ENCODE measurements at places on chromosomes 7 and 10. TPM values are rescaled to one million over a fixed set of nuclear protein-coding genes. Genes with fewer than 3 reads are reported as not detected.

TRPV5 gene
- polyA plus RNA-seq: not detected

DNA sequence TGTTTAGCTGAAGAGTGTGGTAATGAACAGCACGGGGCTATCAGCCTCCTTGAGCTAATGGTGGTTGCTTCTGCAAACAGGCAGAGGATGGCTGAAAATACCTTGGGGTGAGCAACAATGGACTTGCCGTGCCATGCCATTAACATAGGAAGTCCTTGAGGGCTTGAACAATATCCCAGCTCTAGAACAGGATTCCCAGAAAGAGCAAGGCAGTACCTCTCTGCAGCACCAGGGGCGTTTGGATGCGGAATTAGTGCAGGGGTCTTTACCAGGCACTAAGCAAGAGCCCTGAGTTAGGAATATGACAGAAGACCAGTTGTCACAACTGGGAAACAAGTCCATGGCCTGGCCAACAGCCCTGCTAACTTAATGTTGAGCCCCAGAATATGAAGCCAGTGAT lies 143.2 kb upstream of the COBL start:
- no peak for DNase-seq

ZDHHC6 gene
- 43.2 TPM for polyA plus RNA-seq

FAM131B gene
- 0.20 TPM for polyA plus RNA-seq

GRCh38 chr7:33981226-33981625 lies 75.9 kb downstream of the BMPER start:
- no peak for DNase-seq

AP3M1 gene
- polyA plus RNA-seq: 6.1 TPM

GRCh38 chr7:141641876-141642275 lies 60.1 kb downstream of the DENND11 start:
- no peak for DNase-seq

DNA sequence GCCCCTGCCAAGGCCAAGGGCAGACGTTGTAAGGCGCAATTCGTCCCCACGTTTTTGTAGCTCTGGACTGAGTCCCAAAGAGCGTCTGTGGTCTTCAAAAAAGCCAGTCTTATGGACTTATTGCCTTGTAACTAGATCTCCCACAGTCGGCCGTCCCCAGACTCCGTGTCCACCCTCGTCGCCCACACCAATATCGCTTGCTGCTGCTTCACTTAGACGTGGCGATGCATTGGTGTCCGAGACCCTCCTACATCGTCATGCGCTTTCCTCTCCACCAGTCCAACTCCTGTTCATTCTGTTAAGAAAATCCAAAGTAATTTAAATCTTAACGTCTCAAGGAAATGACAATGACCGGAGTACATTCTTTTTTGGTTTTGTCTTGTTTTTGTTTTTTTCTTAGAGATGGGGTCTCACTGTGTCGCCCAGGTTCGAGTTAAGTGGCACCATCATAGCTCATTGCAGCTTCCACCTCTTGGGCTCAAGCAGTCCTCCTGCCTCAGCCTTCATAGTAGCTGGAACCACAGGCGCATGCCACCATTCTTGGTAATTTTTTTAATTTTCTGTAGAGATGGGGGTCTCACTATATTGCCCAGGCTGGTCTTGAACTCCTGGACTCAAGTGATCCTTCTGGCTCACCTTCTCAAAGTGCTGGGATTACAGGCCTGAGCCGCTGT lies 851 bp downstream of the KIFBP start:
- DNase-seq: no peak

DNA sequence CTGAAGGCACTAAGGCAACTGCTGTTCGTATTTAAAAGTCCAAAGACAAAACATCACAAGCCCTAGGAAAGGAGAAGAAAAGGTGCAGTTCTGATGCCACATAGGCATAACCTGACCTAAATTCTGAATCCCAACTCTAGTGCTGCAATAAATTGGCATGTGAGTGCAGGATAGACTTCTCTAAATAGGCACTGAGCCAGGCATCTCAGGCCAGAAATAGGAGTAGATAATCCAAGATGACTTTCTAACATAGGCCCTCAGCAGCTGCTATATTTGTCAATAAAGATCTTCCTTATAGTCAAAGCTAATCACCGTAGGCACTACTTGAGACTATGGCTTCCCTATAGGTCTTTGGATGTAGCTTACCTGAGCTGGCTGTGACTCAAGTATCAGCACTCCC lies 1163.8 kb downstream of the SORCS1 start:
- DNase-seq: no peak

SMC3 gene
- polyA plus RNA-seq: 10.0 TPM

IL2RA gene
- 1.3 TPM for polyA plus RNA-seq

KIF11 gene
- 0.64 TPM for polyA plus RNA-seq

DNA sequence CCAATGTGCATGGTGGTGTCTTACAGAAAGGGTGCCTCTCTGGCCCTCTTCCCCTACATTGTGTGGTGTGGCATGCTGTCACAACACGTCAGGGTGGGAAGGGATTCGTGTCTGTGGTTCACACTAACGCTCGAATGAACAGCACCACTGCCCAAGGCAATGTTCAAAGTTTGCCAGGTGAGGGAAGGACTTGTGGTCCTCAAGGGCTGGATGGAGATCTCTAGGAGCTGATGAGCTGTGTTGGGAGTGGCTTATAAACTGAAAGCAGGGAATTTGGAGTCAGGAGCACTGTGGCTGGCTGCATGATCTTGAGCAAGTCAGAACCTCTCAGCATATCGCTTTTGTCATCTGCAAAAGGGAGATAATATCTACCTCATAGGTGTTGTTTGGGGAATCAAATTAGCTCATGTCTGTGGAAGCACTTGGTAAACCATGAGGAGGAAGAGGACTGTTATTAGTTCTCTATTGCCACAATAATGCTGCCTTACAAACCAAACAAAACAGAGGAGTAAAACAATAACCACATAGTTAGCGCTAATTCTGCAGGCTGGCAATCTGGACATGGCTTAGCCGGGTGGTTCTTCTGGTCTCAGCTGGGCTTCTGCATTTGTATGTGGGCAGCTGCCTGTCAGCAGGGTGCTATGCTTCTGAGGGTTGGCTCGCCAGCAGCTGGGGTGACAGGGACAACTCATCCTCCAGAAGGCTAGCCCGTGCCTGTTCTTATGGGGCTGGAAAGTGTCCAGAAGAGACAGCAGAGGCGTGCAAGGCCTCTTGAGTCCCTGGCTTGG lies 22.9 kb upstream of the C10orf105 start:
- no peak for DNase-seq

GRCh38 chr7:69735582-69735981 lies 137.3 kb downstream of the AUTS2 start:
- DNase-seq: no peak

GRCh38 chr7:79854621-79855020 lies 280.0 kb upstream of the GNAI1 start:
- no peak for DNase-seq

RBP3 gene
- not detected for polyA plus RNA-seq

C7orf57 gene
- not detected for polyA plus RNA-seq

MYOF gene
- polyA plus RNA-seq: 22.9 TPM

COBL gene
- polyA plus RNA-seq: 0.71 TPM

DNA sequence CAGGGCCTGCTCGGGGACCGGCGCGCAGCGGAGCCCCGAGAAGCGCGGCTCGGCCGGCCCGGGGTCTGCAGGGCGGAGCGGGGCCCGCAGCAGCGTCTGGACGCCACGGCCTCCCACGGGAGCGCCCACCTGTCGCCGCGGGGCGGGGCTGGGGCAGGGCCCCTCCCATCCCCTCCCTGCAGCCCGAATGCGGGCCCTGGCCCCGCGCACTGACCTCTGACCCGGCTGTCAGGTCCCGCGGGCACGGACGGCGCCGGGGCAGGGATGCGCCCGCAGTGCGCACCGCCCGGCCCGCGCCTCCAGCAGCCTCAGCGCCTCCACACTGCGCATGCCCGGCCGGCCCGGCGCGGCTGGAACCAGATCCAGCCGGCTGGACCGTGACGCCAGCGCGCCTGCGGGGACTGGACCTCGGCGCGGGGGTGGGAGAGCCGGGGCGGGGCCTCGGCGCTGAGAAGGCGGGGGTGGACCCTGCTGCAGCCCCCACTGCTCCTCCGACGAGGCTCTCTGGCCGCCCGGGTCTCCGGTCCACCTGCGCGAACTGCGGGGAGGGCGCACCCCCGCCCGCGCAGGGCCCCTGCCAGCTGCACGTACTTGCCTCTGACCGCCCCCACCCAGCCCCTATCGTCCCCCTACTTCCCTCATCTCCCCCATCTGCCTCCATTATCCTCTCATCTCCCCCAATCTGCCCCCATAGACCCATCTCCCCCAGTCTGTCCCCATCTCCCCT lies 16.1 kb upstream of the GPR146 start:
- DNase-seq: peak; percentile 91

SHTN1 gene
- polyA plus RNA-seq: 14.6 TPM

GRCh38 chr7:115328018-115328417 lies 406.1 kb downstream of the MDFIC start:
- DNase-seq: no peak

CLDN4 gene
- 0.04 TPM for polyA plus RNA-seq

DNA sequence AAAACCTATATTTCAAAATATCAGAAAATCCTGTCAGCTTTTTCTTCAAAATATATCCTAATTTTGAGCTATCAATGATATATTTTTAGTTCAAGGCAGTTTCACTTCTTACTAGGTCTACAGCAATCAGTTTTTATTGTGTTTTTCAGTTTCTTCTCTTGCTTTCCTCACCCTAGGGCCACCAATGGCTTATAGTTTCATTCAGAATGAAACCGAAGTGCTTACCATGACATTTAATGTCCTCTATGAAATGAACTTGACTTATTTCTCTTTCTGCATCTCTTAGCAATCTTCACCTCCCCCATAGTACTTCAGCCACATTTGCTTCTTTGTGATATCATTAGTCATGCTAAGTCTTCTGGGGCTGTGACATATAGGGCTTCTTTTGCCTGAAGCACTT lies 100.3 kb downstream of the ARL5B start:
- no peak for DNase-seq

- no peak for DNase-seq
These were observed 318.0 kb upstream of the POT1 start for GRCh38 chr7:125247514-125248098.

DNA sequence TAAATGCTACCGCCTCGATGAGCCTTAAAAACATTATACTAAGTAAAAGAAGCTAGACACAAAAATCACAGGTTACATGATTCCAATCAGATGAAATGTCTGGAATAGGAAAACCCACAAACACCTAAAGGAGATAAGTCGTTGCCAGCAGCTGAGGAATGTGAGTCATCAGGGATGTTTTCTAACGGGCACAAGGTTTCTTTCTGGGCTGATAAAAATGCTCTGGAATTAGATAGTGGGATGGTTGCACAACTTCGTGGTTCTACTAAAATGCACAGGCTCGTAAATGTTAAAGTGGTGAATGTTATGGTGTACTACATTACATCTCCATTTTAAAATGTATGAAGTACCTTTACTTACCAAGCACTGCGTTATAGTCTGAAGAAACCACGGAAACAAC lies 9.7 kb downstream of the ABLIM1 start:
- DNase-seq: peak; percentile 74

GRCh38 chr10:125226005-125226404 lies 65.6 kb upstream of the CTBP2 start:
- DNase-seq: no peak

GRCh38 chr7:111049971-111050680 lies 40.8 kb upstream of the LRRN3 start:
- DNase-seq: no peak

DPP6 gene
- 1.3 TPM for polyA plus RNA-seq

- no peak for DNase-seq
These were observed 367.2 kb upstream of the ZNF32 start for GRCh38 chr10:44015702-44016500.

DNA sequence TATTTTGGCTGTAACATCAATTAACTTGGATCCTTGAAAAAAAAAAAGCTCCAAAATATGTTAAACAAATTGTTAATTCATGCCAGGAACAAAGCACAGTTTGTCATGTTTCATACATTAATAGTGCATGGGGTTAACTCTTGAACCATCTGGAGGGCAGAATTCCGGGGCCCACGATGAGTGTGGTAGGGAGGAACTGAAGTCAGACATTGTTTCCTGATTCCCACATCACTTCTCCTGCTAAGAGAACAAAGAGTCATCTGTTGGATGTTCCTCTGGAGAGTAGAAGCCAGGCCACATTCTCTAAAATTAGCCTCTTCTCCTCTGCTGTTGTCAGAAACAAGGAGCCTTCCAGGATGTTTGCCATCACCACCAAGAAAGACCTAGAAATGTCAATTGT lies 54.6 kb downstream of the TMEM178B start:
- no peak for DNase-seq

DNA sequence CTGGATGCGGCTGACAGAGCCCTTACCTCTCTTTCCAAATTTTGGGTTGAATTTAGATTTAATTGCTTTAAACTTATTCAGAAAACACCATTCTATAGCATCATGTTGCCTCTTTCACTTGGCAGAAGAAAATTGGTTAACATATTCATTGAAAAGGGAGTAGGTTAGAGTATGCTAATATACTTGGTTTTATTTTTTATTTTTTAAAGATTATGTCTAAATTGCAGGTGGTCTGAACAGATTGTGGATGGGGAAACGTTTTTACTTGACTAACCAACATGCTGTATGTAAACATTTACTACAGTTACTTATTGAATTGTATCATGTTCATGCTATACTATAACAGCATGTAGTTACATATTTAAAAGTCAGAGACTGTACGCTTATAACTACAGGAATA lies 65.6 kb downstream of the DNAH11 start:
- no peak for DNase-seq
